ENCODE measurements at places on chromosomes 3 and 15. TPM values are rescaled to one million over a fixed set of nuclear protein-coding genes. Genes with fewer than 3 reads are reported as not detected.

DNA sequence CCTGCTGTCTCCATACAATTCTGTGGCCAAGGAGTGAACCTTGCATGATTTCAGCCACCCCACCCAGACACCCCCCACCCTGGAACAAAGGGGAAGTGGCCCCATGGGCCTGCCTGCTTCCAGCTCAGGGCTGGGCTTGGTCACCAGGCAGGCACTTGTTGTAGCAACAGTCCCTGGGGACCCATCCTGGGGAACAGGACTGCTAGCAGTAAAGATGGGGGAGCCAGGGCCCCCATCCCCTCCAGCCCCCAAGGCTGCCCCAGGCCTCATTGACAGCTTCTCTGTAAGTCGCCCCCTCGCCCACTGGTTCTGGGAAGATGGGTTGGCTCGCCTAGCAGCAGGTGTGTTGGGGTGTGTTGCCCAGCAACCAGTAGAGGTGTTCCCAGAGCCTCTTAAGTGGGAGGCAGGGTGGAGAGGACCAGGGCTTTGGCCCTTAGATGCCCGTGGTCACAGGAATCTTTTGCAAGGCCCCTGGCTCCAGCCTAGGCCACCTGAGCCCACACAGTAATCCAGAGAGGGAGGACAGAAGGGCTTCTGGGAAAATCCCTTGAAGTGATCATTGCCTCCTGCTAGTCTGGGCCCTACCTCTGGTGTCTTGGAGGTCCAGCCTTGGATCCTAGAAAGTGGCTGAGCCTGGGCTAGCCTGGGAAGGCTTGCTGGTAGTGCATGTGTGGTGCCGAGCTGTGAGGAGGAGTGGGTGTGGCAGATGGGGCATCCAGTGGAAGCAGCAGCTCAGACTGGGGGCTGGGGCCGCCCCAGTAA lies 48.9 kb downstream of the CYP11A1 start:
- DNase-seq: no peak

DNA sequence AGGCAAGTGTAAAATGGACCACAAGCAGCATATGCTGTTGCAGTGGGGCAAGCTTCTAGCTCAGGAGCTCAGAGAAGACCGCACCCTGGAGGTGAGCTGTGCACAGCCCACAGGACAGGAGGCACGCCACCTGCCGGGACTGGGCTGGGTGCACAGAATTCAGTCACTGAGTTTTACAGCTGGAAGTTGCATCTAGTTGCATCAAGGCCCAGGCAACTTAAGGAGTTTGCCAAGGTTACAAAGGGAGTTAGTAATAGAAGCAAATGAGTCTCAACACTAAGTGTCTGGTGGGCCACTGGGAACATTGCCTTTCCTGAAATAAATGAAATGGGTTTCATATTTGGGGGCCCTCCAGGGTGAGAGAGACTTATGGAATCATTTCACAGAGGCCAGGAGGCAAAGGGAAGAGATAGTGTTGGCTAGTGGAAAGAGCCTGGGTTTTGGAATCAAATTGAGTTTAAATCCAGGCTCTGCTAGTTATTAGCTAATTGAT lies 36.0 kb upstream of the TIMP4 start:
- DNase-seq: no peak

- DNase-seq: no peak
These were observed 194.3 kb downstream of the NSUN3 start for GRCh38 chr3:94256888-94257813.

DNA sequence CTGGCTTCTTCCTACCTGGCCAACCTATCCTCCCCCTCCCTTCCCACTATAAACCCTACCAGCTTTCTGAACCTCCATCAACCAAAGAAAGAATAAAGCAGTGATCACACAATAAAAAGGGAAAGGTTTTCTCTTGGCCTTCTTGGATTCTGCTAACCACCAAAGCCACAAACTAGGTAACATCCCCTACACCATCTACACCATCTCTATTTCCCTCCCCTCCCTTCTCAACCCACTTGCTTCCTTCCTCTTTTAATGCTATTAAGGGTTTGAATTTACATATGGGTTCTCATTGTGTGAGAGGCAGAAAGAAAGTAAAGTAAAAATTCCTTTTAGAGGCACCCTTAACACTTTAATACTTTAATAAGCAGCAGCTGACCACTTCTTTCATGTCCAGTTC lies 25.8 kb upstream of the RSL24D1 start:
- no peak for DNase-seq

- DNase-seq: no peak
These were observed 54.0 kb downstream of the RAB11A start for GRCh38 chr15:65923264-65923663.

Gene C3orf52
- total RNA-seq: 5.1 TPM

- no peak for DNase-seq
These were observed 601.2 kb downstream of the PYDC2 start for GRCh38 chr3:192062186-192062585.

DNA sequence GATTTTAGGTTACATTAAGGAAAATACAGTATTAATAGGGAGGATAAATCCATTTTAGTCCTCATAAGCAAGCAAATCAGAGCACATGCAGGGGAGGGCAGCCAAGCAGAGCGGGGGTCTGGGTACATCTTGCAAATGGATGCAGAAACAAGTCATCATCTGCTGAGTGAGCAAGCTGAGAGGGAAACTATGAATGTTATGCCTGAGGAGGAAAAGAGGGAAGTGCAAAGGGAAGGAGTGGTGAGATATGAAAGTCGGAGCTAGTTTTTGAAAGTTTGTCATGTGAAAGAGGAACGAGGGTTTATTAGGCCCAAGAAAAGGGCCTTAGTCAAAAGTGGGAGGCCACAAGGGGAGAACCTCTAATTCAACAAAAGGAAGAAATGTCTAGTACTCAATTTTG lies 15.4 kb downstream of the PTX3 start:
- no peak for DNase-seq

Gene CCDC54
- total RNA-seq: not detected

Gene SLC25A38
- total RNA-seq: 14.6 TPM

Gene NEDD4
- total RNA-seq: 10.5 TPM

DNA sequence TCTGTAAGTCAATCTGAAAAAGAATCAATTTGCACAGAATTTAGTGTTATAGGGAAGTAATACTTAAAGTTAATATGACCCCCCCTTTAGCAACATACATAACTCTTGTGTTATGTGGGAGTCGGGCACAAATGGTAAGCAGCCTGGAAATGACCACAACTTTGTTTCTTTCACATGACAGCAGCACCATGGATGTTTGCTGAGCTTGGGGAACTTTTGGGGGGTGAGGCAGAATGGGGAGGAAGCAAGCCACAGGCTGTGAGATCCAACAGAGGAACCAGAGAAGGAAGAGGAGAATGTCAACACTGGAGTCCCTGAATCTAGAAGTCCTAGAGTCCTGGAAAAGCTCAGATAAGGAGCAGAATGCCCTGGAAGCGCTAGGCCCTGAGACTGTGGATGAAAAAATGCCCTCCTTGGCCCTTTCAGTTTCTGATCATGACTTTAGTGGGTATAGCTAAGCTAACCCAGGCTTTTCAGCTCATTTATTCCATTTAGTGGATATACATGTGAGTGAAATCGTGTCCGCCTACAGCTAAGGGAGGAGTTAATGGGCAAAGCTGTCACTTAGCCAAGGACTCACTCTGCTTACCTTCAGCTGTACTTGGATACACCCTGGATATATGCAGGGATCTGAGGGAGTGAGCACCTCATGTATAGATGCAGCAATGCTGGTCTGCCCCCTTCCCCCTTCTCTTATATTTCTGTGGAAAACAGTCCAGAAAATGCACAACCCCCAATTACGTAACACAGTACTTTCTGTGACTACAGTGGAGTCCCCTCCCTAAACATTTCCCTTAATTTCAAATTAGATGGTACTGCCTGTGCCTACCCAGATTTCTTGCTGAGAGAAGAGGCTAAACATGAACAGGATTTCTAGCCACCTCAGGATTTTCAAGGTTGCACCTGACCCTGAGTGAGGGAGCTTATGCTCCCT lies 39.1 kb downstream of the CFAP91 start:
- DNase-seq: no peak

All from cardiac septum (tissue), 1 donor.